ENCODE measurements at places on chromosomes 13 and 19. TPM values are rescaled to one million over a fixed set of nuclear protein-coding genes. Genes with fewer than 3 reads are reported as not detected.

DNA sequence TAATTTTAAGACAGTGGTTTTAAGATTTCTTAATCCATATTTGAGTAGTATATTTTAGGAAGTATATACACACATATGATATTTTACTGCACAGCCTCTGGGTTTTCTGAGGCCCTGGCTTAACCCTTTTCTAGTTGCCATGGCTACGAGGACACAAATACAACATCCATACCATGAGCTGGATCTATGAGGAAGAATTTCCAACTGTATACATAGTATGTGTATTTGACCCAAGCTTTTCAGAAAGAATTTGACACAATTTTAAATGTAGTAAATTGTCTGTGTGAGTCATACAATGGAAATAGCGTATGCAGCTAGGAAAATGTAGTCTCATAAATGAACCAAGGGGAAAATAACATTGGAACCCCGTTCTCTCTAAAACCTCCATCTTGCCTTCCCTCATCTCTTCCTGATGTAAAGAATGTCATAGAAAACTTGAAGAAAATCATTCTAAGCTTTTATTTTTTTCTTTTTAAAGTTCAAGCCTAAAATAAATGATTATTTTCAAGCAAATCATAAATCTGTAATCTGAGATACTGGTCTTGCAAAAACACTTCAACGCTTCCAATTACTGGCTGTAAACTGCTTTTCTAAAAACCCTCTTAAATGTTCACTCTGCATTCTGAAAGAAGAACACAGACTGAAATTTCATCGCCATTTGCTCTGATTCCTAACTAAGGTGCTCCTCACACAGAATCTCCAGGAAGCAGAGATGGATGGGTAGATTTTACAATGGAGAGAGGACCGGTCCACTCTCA, 172.4 kb downstream of the LACC1 start:
- H3K27me3 ChIP-seq, result no peaks in the 10 kb centered on the region
- H3K27ac ChIP-seq, result peak overlapping the region; percentile 15
- H3K36me3 ChIP-seq, result no peaks in the 10 kb centered on the region
- H3K4me1 ChIP-seq, result no peaks in the 10 kb centered on the region
- H3K4me3 ChIP-seq, result no peak overlapping the region

DNA sequence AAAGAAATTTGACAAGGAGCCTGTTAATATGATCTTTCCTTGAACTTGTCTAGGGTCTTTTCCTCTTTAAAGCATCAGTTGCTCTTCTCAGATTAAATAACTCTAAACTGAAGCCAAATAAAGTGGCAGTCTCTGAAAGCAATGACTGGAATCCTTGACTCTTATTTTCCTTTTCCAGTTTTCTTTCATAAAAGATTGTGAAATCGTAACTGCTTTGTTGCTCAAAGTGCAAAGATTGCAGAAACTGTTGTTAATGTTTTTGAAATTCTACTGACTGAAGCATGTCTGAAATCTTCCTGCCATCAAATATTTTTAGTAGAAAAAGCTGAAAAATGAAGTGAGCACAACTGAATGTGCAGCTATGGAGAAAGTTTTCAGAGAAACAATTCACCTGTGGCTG, 1.9 kb downstream of the NHLRC3 start:
- H3K4me3 ChIP-seq, result no peak overlapping the region
- H3K27ac ChIP-seq, result no peak overlapping the region
- H3K27me3 ChIP-seq, result no peaks in the 10 kb centered on the region
- peaks cover 34% of the 10 kb centered on the region for H3K4me1 ChIP-seq
- DNase-seq, result no peak
- H3K36me3 ChIP-seq, result no peaks in the 10 kb centered on the region

- no peaks in the 10 kb centered on the region for H3K27me3 ChIP-seq
- DNase-seq, result peak; percentile 80
- H3K4me3 ChIP-seq, result peak overlapping the region; percentile 97
- peak overlapping the region; percentile 97 for H3K27ac ChIP-seq
Measured at GRCh38 chr19:32404933-32405430, 588 bp upstream of the DPY19L3 start.

DNA sequence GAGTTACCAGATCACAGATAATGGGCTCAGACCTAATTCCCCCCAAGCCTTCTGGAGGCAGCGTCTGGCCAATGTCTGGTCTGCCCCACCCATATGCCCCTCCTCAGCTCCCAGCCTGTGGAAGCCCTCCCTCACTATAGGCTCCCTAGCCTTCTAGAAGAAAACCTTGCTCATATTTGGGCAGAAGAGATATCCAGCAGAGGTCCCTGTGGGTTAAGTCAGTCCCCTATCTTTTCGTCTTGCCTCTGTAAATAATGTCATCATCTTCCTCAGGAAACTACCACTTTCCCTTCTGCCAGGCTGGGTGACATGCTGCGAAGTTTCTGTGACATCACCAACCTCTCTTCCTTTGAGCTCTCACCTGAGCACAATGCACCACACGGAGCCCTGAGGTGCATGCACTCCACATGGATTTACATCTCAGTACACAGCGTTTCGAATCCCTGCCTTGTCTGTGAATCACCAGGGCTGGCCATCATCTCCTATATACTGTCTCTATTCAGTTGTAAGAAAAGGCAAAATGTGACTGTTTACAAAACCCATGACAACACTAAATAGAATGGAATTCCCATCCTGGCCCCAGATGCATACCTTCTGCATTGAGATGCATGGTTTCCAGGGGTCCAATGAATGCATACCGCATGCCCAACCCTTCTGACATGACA, 112.8 kb downstream of the CRYL1 start:
- peaks cover 2% of the 10 kb centered on the region for H3K27me3 ChIP-seq
- H3K36me3 ChIP-seq, result no peaks in the 10 kb centered on the region
- no peaks in the 10 kb centered on the region for H3K4me1 ChIP-seq

- no peak overlapping the region for H3K4me3 ChIP-seq
- H3K4me1 ChIP-seq, result peaks cover 20% of the 10 kb centered on the region
- H3K36me3 ChIP-seq, result no peaks in the 10 kb centered on the region
Measured at GRCh38 chr19:18597809-18598660, 8.6 kb downstream of the CRLF1 start.

DNA sequence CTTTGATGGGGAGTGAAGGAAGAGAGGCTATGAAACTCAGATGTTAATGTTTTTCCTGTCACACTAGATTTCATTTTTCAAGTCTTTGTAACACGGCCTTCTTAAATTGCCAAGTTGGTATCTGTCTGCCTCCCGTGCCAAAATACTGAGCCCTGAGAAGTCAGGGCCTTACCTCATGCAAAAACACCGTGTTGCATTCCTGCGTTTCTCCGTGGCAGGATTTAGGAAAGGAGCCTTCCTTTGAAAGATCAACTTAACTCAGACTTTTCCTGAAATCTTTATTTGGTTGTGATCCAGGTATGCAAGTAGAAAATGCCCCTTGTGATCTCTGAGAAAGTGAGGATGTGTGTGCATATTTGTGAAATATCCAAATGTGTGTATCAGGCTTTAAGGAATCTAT, 1291.0 kb upstream of the SLC10A2 start:
- no peak for DNase-seq
- H3K4me3 ChIP-seq, result no peak overlapping the region
- no peaks in the 10 kb centered on the region for H3K4me1 ChIP-seq
- H3K36me3 ChIP-seq, result no peaks in the 10 kb centered on the region

DNA sequence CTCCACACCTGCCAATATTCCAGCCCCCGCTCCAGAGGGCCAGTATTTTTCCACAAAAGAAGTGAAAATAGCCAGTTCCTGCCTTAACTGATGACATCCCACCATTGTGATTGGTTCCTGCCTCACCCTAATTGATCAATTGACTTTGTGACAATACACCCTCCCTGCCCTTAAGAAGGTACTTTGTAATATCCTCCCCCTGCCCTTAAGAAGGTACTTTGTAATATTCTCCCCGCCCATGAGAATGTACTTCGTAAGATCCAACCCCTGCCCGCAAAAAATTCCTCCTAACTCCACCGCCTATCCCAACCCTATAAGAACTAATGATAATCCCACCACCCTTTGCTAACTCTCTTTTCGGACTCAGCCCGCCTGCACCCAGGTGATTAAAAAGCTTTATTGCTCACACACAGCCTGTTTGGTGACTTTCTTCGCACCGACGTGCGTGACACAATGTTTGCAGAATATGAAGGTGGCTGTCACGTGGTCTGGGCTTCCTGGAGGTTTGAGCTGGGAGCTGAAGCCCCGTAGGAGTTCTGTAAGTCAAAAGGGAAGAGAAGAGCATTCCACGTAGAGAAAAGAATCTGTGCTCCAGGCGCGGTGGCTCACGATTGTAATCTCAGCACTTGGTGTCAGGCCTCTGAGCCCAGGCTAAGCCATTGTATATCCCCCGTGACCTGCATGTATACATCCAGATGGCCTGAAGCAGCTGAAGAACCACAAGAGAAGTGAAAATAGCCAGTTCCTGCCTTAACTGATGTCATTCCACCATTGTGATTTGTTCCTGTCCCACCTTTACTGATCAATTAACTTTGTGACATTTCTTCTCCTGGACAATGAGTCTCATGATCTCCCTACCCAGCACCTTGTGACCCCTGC, 6.2 kb upstream of the FUT3 start:
- no peaks in the 10 kb centered on the region for H3K27me3 ChIP-seq
- H3K27ac ChIP-seq, result no peak overlapping the region
- H3K36me3 ChIP-seq, result no peaks in the 10 kb centered on the region
- H3K4me1 ChIP-seq, result no peaks in the 10 kb centered on the region
- no peak overlapping the region for H3K4me3 ChIP-seq

- H3K27ac ChIP-seq, result no peak overlapping the region
- no peaks in the 10 kb centered on the region for H3K27me3 ChIP-seq
- no peak for DNase-seq
- no peaks in the 10 kb centered on the region for H3K36me3 ChIP-seq
- no peak overlapping the region for H3K4me3 ChIP-seq
- no peaks in the 10 kb centered on the region for H3K4me1 ChIP-seq
Measured at GRCh38 chr19:13693889-13694288, 70.4 kb upstream of the MRI1 start.

DNA sequence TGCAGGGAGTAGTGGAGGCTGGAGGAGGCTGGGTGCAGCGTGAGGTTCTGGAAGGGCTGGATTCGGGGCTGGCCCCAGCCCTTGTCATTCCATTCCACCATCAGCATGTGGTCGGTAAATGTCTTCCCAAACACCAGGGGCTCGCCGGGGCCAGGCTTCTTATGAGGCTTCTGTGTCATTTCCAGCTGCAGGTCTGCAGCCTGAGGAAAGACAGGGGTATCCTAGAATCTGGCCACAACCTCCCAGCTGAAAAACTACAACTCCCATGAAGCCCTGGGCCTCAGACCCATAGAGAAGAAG, 4.4 kb downstream of the BCAT2 start:
- no peaks in the 10 kb centered on the region for H3K36me3 ChIP-seq
- no peak overlapping the region for H3K27ac ChIP-seq
- DNase-seq, result no peak
- H3K27me3 ChIP-seq, result no peaks in the 10 kb centered on the region

GRCh38 chr13:21152251-21152899, 24.0 kb downstream of the SKA3 start:
- peaks cover 20% of the 10 kb centered on the region for H3K36me3 ChIP-seq
- no peaks in the 10 kb centered on the region for H3K4me1 ChIP-seq
- H3K27me3 ChIP-seq, result no peaks in the 10 kb centered on the region
- no peak for DNase-seq
- no peak overlapping the region for H3K27ac ChIP-seq

DNA sequence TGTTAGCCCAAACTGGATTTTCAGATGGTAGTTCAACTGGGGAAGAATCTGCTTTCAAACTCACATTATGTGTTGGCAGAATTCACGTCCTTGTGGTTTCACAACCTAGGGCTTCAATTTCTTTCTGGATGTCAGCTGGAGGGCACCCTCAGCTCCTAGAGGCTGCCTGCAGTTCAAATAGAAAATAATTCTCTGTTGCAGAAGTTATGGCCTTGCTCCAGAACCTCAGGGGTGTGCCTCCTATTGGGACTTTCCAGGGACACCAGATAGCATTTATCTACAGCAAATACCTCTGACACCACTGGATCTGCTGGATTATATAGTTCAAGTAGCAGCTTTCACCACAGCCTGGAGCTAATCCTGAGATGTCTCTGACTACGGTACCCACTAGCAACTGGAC, 11.8 kb upstream of the RB1 start:
- H3K27ac ChIP-seq, result no peak overlapping the region
- H3K36me3 ChIP-seq, result no peaks in the 10 kb centered on the region
- no peak for DNase-seq
- H3K4me3 ChIP-seq, result no peak overlapping the region

DNA sequence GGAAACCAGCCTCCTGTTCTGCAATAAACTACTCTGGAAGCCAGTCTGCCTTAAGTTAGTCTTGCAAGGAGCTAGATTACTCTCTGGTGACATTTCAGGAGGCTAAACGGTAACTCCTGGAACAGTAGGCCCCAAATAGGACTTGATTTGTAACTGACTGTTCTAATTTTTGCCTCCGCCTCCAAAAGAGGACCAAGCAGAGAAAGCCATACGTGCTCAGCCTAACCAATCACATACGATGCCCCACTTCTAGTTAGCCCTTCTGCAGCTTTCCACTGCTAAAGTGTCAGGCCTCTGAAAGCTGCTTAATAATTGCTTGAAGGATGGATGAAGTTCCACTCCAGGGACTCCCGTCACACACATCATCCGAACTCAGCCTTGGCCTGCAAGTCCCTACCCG, 744 bp downstream of the ZNF805 start:
- H3K27ac ChIP-seq, result peak overlapping the region; percentile 88
- peak overlapping the region; percentile 78 for H3K4me3 ChIP-seq
- DNase-seq, result no peak

DNA sequence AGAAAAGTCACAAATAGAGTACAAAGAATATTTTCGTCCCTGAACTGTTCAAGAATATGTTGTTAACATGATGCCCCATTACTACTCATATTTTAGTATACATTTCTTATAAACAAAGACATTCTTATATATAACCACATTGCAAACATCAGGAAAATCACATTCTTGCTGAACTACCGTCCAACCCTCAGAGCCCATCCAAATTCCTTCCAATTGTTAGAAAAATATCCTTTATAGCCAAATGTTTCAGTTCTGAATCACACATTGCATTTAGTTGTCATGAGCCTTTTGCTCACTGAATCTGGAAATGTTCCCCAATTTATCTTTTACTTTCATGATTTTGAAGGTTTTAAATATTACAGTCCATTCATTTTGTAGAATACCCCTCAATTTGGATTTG, 467.8 kb upstream of the ARGLU1 start:
- H3K4me3 ChIP-seq, result no peak overlapping the region
- H3K4me1 ChIP-seq, result no peaks in the 10 kb centered on the region
- no peak overlapping the region for H3K27ac ChIP-seq
- no peaks in the 10 kb centered on the region for H3K36me3 ChIP-seq
- DNase-seq, result no peak

Gene PCID2
- 56.1 TPM for total RNA-seq

Gene PINLYP
- 14.3 TPM for total RNA-seq

Gene METTL21C
- not detected for total RNA-seq

Gene RUBCNL
- total RNA-seq, result 2.5 TPM

Gene LAIR1
- 17.5 TPM for total RNA-seq

Gene KLK14
- total RNA-seq, result not detected

Gene ZNF285
- 3.2 TPM for total RNA-seq
